CD4-positive, alpha-beta T cell treated with Interleukin-15 for 4 hours (primary cell): ENCODE measurements at places on chromosomes 6 and 20.

GRCh38 chr20:51500936-51501335 lies 41.6 kb downstream of the NFATC2 start:
- peak; percentile 79 for DNase-seq

DNA sequence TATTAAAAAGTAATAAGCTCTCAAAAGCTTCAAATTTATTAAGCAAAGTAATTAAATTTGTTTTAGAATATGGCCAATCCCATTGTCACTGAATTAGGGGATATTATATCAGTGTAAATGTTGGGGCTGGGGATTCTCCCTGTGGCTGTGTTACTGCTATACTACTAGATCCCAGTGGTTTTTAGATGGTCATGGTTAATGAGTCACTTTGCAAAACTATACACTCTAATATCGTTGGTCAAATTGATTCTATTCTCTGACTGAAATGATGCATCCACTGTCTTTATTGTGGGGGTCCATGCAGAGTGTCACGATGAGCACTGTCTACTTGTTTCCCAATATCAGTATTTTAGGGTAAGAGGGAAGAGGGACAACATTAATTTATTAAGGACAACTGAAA lies 336.9 kb upstream of the PREP start:
- DNase-seq: no peak

GRCh38 chr20:5535125-5535756 lies 215.0 kb upstream of the SHLD1 start:
- DNase-seq: no peak

DNA sequence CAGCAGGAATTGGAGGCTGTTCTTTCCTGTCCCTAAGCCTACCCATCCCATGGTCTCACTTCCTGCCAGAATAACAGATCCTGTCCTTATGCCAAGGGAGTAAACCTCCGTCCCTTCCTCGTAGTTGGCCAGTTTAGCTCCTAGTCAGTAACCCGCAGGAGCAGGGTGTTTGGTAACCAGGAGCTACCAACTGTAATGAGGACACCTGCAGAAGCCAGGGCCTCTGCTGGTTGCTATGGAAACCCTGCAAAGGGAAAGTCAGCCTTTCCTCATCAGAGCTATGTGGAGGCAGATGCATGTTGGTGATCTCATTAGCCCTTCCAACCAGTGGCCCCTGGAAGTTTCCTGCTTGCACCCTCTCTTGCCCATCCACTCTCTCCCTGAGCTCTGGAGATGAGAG lies 368.2 kb upstream of the SULF2 start:
- no peak for DNase-seq

DNA sequence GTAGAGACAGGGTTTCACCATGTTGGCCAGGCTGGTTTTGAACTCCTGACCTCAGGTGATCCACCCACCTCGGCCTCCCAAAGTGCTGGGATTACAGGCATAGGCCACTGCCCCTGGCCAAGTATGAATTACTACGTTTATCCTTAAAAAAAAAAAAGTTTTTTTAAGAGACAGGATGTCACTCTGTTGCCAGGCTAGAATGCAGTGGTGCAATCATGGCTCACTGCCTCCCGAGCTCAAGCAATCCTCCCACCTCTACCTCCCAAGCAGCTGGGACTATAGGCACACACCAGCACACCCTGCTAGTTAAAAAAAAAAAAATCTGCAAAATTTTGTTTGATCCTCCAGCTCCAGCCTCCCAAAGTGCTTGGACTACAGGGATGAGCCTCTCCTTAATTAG lies 23.1 kb downstream of the IYD start:
- DNase-seq: no peak

DNA sequence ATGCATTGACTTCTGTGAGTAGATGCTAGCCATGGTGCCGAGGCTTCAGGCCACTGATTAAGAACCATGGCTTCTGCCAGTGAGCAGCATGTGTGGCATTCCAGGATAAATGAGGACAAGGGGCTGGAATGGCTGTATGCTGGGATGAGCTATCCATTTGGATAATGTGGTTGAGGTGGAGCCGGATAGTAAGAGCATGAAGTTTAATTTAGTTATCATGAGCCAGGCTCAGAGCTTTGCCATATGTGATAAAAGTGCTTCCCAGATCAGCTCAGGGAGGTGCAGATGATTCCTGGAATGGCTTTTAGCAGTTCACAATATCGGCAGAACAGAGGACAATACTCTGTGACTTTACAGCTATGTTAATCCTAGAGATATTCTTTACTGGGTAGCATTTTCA lies 34.6 kb upstream of the RNF8 start:
- DNase-seq: no peak

DNA sequence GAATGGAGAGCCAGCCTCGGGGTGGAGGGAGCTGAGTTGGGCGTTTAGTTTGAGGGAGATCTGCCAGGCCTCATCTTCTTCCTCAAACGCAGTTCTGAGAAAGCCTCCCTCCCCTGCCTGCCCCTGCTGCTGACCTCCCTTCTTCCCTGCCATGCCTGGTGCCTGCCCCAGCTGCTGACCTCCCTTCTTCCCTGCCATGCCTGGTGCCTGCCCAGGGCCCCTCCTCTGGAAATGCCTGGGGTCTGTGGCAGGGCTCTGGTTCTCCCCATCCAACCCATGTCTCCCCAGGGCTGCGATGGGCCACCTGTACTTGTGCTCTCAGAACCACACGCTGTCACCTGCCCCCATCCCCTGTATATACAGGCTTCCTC lies 114.6 kb downstream of the VEGFA start:
- DNase-seq: no peak

DNA sequence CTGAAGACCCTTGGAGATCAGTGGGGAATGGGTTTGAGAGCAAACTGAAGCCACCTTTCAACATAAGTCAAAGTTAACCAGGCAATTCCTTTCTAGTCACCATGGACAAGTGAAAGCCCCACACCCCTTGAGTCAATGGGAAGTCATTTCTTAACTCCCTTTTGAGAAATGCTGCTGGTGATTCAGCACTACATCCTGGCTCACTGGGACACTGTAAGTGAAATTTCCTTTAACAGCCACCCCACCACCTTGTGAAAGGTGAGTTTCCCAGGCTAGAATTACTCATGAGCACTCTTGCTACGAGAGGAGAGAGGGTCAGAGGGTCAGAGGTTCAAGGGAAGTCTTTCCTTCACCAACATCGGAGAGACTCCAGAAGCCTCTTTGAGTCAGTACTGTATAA lies 93.3 kb upstream of the MARCKS start:
- no peak for DNase-seq

DNA sequence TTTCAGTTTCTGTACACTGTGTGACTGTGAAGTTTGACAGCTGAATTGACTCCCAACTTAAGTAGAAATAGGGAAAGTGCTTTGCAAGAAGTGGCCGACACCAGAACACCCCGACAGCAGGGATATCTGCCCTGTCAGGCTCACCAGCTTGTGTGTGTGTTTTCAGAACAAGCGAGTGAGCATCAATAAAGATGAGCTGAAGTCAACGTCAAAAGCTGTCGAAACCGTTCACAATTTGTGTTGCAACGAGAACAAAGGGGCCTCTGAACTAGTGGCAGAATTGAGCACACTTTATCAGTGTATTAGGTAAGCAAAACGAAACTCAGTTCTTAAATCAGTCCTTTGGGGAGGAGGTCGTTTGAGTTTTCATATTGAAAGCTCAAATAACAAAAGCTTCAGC lies 10.7 kb downstream of the NELFCD start:
- DNase-seq: no peak

GRCh38 chr6:145882121-145882531 lies 67.5 kb upstream of the FBXO30 start:
- no peak for DNase-seq

- DNase-seq: no peak
These were observed 111.0 kb downstream of the RIMS1 start for GRCh38 chr6:71997341-71997740.

DNA sequence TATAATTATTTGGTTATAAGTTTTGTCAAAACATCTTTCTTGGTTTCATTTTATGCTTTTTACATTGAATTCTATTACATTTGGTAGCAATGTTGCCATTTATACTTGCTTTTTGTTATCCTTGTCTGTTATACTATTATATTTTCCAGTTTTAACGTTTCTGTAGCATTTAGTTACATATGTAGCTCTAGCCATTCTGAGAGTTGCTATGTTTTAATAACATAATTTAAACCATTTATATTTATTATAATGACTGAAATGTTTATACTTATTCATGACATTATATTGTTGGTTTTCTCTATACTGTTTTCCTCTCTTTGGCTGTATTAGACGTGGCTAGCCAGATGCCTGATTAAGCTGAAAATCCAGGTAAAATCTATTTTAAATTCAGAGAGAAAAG lies 252.0 kb upstream of the FLRT3 start:
- no peak for DNase-seq

GRCh38 chr6:148524976-148525375 lies 182.3 kb downstream of the SASH1 start:
- DNase-seq: no peak

- DNase-seq: no peak
These were observed 252.0 kb downstream of the KIF16B start for GRCh38 chr20:16321291-16321690.

GRCh38 chr6:158624684-158625682 lies 19.6 kb downstream of the DYNLT1 start:
- no peak for DNase-seq

- DNase-seq: no peak
These were observed 30.8 kb upstream of the SMLR1 start for GRCh38 chr6:130796313-130796905.

DNA sequence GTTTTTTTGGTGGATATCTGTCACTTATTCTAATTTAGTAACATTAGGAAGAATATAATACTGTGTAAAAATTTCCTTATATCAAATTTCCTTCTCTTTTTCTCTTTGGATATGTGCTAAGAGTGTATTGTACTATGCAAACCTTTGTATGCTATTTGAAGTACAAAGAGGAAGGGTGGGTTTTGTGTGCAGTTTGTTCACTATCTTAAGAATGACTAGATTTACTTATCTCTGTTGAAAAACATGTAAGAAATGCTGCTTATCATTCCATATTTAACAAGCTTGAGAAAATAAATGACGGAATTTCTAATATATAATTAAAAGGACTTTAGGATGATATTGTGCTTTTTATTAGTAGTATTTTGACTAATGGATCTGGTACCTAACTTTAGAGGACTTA lies 13.1 kb downstream of the CD2AP start:
- DNase-seq: no peak

GRCh38 chr20:301886-302848 lies 4.8 kb downstream of the ZCCHC3 start:
- no peak for DNase-seq

- DNase-seq: no peak
These were observed 92.3 kb upstream of the HCRTR2 start for GRCh38 chr6:55082021-55082420.

GRCh38 chr20:44536175-44536574 lies 14.3 kb upstream of the SERINC3 start:
- no peak for DNase-seq

- no peak for DNase-seq
These were observed 113.8 kb downstream of the CEBPB start for GRCh38 chr20:50304501-50304856.

- no peak for DNase-seq
These were observed 288.9 kb upstream of the CDH4 start for GRCh38 chr20:60963146-60963545.

DNA sequence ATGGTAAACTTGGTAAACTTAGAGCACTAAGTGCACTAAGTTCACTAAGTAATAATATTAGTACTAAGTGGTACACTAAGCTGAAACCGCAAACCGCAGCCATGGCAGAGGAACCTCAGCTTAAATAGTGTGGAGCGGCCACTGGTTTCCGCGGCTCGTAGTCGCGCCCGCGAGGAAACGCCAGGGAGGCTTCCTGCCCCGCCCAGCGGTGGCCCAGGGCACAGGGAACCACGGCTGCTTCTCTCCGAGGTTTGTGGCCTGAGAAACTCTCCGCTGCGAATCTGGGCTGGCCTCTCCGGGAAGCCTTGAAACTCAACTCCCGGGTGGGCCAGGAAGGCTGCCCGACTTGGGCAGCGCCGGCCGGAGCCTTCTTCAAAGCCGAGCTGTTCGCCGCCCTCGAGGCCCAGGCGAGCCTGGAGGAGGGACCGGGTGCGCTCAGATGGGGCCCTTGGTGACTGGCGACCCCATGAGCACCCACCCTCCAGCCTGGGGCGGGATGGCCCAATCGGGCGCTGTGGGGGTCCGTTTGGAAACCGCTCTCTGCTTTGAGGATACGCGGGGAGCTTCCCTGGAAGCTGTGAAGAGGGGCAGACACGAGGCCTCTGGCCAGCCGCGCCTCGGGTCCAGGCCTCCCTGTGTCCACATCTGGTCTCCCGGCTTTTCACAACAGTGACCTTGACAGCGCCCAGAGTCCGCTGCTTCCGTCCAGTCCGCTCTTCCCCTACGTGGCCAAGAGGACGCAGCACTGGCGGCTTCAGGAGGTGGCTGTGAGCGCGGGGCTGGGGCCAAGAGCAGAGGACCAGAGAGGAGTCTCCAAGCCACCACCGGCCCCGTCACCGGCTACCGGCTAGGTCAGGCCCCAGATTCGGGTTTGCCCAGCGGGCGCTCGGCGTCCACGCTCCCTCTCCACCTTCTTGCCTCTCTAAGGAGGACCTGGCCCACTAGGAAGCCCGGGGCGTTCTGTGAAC lies 25.4 kb upstream of the HLA-E start:
- DNase-seq: peak; percentile 66

DNA sequence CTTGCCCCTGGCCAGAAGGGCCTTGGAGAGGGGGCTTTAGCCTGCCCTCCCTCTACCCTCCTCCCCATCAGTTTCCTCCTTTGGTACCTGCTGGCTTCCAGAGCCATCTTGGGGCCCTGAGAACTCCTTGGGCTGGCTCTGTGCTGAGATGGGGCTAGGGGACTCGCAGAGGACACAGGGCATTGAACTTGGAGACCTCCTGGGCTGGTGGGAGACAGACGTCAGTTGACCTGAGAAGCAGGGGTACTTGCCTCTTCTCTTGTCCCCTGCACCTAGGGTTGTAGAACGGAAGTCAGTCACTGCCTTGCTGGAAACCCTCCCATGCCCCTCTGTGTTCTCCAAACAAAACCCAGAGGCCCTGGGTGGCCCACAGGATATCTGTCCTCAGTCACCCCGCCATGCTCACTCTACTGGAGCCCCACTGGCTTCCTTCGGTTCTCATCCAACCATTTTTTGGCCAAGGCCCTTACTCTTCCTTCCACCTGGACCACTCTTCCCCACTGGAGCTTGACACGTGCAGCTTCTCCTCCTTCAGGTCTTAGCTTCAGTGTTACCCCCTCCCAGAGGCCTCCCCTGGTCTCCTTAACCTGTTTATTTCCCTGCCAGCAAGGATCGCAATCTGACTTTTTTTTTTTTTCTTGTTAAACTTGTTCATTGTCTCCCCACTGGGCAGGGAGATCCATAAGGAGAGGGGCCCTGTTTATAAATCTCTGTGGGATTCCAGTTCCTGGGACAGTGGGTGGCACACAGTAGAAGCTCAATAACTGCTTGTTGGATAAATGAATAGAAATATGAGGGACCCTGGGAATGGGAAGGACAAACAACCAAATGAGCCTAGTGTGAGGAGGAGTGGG lies 971 bp downstream of the RBCK1 start:
- peak; percentile 8 for DNase-seq

DNA sequence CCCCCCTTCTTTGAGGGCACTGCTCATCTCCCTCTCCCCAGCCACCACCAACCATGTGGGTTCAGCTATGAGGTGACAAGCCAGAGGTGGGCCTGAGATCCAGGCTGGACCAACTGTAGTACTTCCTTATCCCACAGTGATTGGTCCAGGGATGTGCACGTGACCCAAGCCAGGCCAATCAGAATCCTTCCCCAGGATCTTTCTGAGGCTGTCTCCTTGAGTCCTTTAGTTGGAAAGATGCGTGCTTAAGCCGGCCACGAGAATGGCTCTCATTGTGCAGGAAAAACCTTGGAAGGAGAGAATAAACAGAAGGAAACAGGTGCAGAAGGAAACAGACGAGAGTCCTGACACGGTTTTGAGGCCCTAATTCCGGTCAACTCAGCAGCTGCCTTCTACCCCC lies 39.2 kb downstream of the ZC3H12D start:
- DNase-seq: no peak
